Vein endothelial cell (primary cell): ENCODE measurements at places on chromosomes 2 and 18. TPM values are rescaled to one million over a fixed set of nuclear protein-coding genes. Genes with fewer than 3 reads are reported as not detected.

The NABP1 gene
- 29.7 and 55.4 TPM in 2 replicates for total RNA-seq

The CLEC4F gene
- total RNA-seq = not detected in 2 replicates

The BAZ2B gene
- total RNA-seq = 130 TPM in 2 replicates

The ADAM23 gene
- 4.5 and 4.9 TPM in 2 replicates for total RNA-seq

The IL1B gene
- total RNA-seq = 0.19 and 0.33 TPM in 2 replicates

The SIX3 gene
- total RNA-seq = not detected in 2 replicates

The COL4A4 gene
- under 0.01 TPM in 1 of 2 replicates, not detected in the other for total RNA-seq

The SLC11A1 gene
- under 0.01 and 0.10 TPM in 2 replicates for total RNA-seq

The KYNU gene
- not detected in 2 replicates for total RNA-seq

The AKAIN1 gene
- not detected in 2 replicates for total RNA-seq

The NXPH2 gene
- total RNA-seq = not detected in 2 replicates

The FOXD4L1 gene
- under 0.01 TPM in 1 of 2 replicates, not detected in the other for total RNA-seq

The ACP1 gene
- 93.1 and 94.4 TPM in 2 replicates for total RNA-seq

The RASGRP3 gene
- total RNA-seq = 117 and 201 TPM in 2 replicates

The CCDC93 gene
- total RNA-seq = 27.4 and 39.7 TPM in 2 replicates

The ALLC gene
- not detected in 2 replicates for total RNA-seq

The SLC8A1 gene
- 1.6 and 2.3 TPM in 2 replicates for total RNA-seq

The LOXHD1 gene
- not detected in 2 replicates for total RNA-seq

The CYRIA gene
- 31.4 and 38.0 TPM in 2 replicates for total RNA-seq

The DUSP19 gene
- 2.5 and 2.6 TPM in 2 replicates for total RNA-seq

The SLC4A5 gene
- 0.65 and 1.1 TPM in 2 replicates for total RNA-seq

The OR6B2 gene
- not detected in 2 replicates for total RNA-seq

The DYNAP gene
- not detected in 2 replicates for total RNA-seq

The CTLA4 gene
- not detected in 2 replicates for total RNA-seq

The B3GNT7 gene
- total RNA-seq = 0.33 and 0.67 TPM in 2 replicates

The PLCL1 gene
- total RNA-seq = 1.6 and 7.3 TPM in 2 replicates

The CYP26B1 gene
- 0.19 and 0.65 TPM in 2 replicates for total RNA-seq

The CEBPZOS gene
- total RNA-seq = 15.4 and 15.9 TPM in 2 replicates

The DAW1 gene
- total RNA-seq = 0.57 and 3.3 TPM in 2 replicates

The KIAA2012 gene
- not detected in 2 replicates for total RNA-seq

The WNT6 gene
- not detected in 2 replicates for total RNA-seq
